HFFc6 (cell line): ENCODE measurements at places on chromosomes 2 and 18.
A peak's percentile ranks its signal among the peaks of the same experiment; 100 is the strongest.

GRCh38 chr2:159192371-159192918, 94.1 kb downstream of the WDSUB1 start:
- no peak for DNase-seq

DNA sequence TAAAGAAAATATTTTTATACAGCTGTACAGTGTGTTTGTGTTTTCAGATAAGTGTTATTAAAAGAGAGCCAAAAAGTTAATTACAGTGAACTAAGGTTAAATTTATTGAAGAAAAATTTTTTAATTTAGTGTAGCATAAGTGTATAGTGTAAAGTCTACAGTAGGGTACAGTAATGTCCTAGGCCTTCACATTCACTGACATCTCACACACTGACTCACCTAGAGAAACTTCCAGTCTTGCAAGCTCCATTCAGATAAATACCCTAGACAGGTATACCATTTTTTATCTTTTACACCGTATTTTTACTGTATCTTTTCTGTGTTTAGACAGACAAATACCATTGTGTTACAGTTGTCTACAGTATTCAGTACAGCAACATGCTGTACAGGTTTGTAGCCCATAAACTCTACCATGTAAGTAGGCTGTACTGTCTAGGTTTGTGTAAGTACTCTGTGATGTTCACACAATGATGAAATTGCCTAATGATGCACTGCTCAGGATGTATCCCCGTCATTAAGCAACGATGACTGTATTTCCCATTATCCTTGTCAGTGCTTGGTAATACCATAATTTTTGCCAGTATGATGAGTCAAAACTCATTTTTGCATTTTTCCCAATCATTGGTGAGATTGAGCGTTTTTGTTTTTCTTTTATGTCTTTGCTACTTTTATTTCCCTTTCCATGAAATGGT, 48.2 kb upstream of the B3GNT2 start:
- peak; percentile 86 for DNase-seq

- DNase-seq: no peak
These were observed 105.6 kb upstream of the EPHA4 start for GRCh38 chr2:221677688-221678087.

GRCh38 chr2:152925547-152926448, 207.4 kb downstream of the ARL6IP6 start:
- no peak for DNase-seq

GRCh38 chr18:37450434-37451132, 115.0 kb downstream of the CELF4 start:
- peak; percentile 71 for DNase-seq

- DNase-seq: no peak
These were observed 6.2 kb downstream of the AGPS start for GRCh38 chr2:177398791-177399190.

GRCh38 chr18:45940724-45941123, 26.4 kb downstream of the EPG5 start:
- DNase-seq: no peak

DNA sequence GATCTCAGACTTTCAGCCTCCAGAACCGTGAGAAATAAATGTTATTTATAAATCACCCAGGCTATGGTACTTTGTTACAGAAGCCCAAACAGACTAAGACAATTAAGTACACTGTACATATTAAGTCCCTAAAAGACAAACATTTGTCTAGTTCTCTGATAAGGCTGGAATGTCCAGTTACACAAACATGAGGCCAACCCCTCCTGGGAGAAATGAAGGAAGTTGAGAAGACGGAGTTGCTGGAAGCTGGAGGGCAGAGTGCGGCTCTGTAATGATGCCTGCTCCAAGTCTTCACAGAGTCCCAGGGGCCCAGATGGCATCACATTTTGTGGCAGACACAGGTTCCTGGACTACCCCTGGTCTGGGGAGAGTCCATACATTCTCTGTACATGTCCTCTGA, 79.2 kb upstream of the ST8SIA3 start:
- DNase-seq: no peak

GRCh38 chr18:35811896-35812295, 160.6 kb upstream of the RMP24 start:
- DNase-seq: no peak

- DNase-seq: no peak
These were observed 20.8 kb downstream of the ATF2 start for GRCh38 chr2:175147186-175147585.

DNA sequence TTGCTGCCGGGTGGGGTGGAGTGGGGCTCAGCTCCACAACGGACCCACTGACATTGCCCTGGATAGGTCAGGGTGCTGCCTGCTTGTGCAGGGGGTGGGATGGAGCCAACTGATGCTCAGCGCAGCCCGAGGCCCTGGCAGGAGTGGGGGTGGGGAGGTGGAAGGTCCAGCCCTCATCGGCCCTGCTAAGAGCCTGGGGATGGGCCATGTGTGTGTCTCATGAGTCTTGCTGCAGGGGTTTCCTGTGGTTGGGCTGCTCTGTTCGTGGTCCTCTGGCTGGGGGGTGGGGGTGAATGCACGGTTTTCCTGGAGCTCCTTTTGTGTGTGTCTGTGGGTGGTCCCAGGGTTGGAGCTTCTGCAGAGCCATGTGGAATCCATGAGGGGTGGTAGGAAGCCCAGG, 39.4 kb upstream of the GALR1 start:
- DNase-seq: no peak
